ENCODE measurements at places on chromosomes 4 and X.

GRCh38 chr4:72629540-72629939, 60.5 kb upstream of the ADAMTS3 start:
- DNase-seq = no peak

GRCh38 chr4:137703195-137703594, 170.9 kb upstream of the PCDH18 start:
- DNase-seq = no peak

GRCh38 chrX:106168107-106168506, at the start of gene PWWP3B:
PWWP3B (plus strand) TSS chrX:106168305; CDS start chrX:106205433, 37,128 bp downstream.
- DNase-seq = no peak

DNA sequence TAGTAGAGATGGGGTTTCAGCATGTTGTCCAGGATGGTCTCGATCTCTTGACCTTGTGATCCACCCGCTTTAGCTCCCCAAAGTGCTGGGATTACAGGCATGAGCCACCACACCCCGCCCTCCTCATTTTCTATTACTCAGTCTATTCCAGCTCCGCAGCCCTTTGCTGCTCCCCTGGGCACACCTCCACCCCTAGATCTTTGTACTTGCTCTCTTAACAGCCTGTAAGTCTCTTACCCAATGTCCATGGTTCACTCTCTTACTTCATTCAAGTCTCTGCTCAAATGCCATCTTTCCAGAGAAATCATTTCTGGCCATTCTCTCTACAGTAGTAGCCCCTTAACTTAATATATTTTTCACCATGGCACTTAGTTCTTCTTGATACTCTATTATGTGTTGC, 64.7 kb downstream of the LDB2 start:
- no peak for DNase-seq

GRCh38 chrX:135543924-135544323, 23.5 kb downstream of the INTS6L start:
- DNase-seq = no peak
